AG04449 (cell line): ENCODE measurements at places on chromosomes 1 and 21.

GRCh38 chr1:169809370-169810095 is 14.8 kb upstream of the METTL18 start:
- no peak for DNase-seq

- DNase-seq, result no peak
Observed at GRCh38 chr1:200900877-200901276, 6.2 kb downstream of the INAVA start.

DNA sequence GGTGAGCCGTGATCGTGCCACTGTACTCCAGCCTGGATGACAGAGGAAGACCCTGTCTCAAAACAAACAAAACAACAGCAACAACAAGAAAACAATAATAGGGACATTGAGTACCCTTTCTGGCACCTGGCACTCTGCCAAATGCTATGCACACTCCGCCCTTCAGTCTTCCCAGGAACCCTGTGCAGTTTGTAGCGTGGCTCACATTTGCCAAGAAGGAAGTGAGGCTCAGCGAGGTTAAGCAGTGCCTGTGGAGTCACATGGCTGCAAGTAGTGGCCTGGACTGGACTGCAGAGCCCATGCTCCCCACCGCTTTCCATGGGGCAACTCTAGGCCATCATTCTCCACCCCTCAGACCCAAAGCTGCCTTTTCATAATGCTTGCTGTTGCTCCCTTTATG is 5.3 kb upstream of the EVA1B start:
- DNase-seq, result no peak

DNA sequence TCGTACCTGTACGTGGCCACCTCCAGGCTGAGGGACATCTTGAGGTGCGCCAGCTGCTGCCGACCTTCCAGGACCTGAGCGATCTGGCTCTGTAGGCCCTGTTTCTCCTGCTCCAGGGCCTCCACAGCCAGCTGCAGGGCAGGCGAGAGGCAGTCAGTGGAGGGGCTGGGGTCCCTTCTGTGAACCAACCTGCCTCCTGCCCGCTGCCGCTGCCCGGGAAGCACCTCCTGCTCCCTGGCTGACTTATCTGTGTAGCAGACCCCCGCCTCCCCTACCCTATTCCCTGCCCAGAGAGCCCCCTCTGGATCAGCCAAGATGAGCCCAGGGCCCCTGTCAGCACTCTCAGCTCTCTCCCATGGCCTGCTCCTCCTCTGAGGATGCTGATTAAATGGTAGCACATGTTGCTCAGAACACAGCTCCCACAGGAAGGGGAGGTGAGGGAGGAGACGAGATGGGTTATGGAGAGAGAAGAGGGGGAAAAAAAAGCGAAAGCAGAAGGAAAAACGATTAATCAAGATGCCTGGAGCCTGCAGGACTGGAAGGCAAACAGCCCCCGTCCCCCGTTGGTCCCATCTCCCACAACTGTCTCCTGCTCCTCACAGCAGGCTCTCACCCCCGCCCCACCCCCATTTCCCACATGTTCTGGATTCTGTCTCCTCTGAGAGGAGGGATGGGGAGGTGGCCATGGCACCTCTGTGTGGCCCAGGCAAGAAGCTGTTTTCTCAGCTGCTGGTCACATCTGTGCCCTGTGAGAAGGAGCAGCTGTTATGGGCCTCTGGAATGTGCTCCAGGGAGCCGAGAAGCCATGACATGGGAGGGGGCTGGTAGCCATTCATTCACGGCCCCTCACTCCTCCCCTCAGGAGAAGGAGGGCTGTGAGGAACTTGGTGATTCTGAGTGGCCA is 1.7 kb downstream of the NES start:
- DNase-seq, result no peak

GRCh38 chr1:67146539-67146938 is 11.8 kb upstream of the C1orf141 start:
- DNase-seq, result no peak

- DNase-seq, result no peak
Observed at GRCh38 chr1:14090531-14090930, 390.5 kb downstream of the PRDM2 start.

DNA sequence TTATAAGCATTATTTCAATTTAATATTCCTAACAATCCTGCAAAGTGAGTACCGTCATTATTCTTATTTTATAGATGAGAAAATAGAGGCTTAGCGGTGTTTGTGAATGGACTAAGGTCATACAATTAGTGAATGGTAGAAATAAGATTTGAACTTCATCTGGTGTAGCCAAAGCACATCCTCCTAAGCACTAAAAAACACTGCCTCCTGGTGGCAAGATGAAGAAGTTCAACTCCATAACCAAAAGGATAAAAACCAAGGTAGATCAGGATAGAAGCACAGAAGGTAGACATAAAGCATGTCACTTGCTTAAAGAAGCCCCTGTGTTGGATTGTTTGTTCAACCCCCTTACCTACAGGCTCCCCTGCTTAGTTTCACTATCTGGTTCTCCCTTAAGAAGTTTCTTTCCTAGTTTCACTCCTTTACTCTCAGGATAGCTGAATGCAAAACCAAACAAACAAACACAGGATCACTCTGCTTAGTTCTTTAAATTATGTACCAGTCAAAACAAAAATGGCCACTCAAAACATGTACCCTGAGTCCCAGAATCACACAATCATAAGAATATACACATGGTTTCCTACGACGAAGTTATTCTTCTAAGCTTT is 12.7 kb upstream of the AIM2 start:
- no peak for DNase-seq

DNA sequence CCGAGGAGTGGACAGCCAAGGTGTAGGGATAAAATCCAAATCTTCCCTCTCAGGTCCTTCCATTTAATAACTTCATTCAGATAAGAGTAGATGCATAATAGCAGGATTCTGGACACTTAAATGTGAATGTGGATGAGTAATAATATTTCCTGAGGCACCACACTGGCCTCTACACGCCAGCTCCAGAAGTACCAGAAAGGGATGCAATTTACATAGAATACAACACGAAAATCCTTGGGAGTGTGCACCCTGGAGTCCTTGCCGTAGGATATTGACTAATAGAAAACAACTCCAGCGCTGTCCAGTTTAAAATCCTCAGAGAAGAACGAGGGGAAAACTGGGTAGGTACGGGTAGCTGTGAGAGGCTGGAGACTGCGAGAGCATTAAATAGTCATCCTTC is 6.9 kb downstream of the PLXNA2 start:
- no peak for DNase-seq

DNA sequence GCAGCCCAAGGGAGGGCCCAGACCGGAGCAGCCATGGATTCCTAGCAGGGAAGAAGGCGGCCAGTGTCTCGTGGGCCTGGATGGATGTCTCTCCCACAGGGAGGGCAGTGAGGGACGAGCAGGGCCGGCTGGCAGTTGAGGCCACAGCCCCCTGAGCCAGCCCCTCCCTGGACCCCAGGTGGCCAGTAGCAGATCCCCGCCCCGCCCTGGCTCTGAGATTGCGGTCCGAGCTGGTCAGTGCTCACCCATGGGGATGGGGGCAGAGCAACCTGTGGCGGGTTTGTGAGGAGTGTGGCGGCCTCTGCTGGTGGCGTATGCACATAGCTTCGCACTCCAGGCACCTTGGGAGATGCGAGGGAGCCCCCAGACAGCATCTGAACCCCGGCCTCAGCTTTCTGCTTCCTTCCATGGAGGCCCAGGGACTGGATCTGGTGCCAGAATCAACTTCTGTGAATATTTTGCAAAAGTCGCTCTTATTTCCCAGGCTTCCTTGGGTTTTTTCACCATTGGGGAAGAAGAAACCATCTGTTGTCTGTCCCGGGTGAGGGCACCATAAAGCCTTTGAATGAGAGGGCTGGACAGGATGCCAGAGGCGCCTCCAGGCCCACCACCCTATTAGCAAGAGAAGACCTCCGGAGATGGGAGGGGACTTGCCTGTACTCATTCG is 8.4 kb upstream of the KCNN3 start:
- no peak for DNase-seq

GRCh38 chr1:160427625-160428024 is 27.3 kb downstream of the VANGL2 start:
- DNase-seq, result no peak
